AML-193 (cell line): ENCODE measurements at places on chromosomes 3 and 15.
A peak's percentile ranks its signal among the peaks of the same experiment; 100 is the strongest.

GRCh38 chr3:37455181-37455580, 280.8 kb upstream of the LRRFIP2 start:
- no peak for DNase-seq

GRCh38 chr15:23397779-23398178, 43.2 kb downstream of the GOLGA8S start:
- DNase-seq, result no peak

DNA sequence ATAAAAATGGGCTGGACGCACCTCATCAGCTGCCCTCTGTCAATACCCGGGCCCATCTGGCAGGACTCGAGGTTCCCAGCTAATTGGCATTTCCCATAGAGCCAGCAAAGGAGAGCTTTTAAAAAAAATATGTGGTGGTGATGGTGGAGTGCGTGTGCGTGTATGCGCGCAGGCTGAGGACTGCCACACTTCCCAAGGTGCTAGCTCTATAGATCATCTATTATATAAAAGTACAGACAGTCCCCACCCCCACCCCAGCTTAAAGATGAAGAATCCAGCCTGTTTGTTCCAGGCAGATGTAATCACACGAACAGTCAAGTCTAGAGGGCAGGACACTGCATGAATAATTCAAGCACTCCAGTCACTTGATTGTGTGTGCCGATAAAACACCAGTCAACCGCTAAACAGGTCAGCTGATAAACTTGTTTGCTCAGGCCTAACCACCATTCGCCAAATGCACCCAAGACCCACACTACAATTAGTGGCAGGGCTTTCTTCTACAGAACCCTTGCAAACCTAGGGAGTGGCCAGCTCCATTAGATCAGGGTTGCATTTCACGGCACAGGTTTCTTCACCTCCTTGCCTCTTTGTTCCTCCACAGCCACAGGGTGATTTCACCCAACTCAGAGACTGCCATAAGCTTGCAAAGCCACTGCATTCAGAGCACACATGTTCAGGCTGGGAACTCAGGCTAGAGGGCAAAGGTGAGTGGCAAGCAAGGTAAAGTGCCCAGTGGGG, 5.8 kb downstream of the TLE3 start:
- no peak for DNase-seq

GRCh38 chr3:140924097-140924873, 17.4 kb upstream of the SLC25A36 start:
- no peak for DNase-seq

DNA sequence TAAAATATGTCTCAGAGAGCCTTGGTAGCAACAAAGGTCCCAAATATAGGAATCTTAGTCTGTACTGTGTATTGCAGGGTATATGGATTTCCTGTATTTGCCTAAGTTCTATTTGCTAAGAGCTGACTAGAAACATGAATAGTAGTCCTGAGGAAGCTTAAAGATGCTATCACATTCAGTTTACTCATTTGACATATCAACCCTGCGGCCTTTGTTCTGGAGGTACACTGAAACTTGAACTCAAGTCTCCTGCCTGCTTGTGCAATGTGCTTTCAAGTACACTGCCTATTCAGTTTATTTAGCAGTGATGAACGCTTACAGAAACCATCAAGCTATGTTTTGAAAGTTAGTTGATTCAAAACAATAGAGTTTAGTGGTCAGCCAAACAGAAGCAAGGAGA, 21.1 kb downstream of the IL1RAP start:
- no peak for DNase-seq

DNA sequence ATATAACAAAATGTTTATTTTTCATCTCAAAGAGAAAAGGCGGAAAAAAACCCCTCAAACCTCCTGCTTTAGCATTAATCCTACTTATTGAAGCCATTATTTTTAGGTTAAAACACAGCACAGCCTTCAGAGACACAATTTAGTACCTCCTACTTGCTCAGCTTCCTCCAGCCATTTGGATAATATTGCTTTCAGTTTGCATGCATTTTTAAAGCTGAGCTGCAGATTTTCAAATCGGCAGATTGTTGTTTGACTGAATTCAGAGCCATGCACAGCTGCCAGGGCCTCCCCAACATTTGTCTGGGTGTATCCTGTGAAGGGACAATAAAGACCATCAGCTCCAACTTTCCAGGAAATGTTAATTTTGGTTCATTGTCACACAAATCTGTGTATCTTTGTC, 14.5 kb downstream of the POU1F1 start:
- no peak for DNase-seq

DNA sequence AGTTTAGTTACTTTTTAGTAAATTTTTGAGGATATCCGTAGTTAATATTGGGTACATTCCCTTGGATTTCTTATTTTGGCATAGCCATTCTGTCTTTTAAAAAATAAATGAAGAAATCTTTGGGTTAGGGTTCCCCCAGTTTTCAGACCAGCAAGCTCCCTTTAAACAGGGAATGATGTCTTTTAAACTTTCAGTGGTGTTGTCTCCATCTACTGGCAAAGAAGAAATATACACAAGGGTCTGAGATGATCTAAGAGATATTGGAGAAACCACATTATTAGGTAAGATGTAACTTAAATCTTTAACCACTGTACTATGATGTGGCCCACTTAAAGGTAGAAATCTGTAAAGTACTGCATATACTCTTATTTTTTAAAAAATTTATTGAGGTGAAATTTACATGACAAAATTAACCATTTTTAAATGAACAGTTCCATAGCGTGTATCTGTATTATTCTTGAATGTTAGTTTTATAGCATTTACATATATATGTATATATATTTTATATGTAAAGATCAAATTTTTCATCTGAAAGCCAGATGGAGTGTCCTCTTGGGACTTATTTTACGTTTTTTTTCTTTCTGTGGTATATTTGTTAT, 35.1 kb upstream of the EIF3J start:
- DNase-seq, result peak; percentile 69

- DNase-seq, result no peak
Measured at GRCh38 chr3:15601399-15602145, at the start of the genes BTD and HACL1. Gene BTD (plus strand): TSS chr3:15601745. CDS start chr3:15635440, 33,695 bp downstream. Gene HACL1 (minus strand): TSS chr3:15601569. CDS start chr3:15601463, 106 bp downstream.
